ENCODE measurements at places on chromosomes 5 and 9.

DNA sequence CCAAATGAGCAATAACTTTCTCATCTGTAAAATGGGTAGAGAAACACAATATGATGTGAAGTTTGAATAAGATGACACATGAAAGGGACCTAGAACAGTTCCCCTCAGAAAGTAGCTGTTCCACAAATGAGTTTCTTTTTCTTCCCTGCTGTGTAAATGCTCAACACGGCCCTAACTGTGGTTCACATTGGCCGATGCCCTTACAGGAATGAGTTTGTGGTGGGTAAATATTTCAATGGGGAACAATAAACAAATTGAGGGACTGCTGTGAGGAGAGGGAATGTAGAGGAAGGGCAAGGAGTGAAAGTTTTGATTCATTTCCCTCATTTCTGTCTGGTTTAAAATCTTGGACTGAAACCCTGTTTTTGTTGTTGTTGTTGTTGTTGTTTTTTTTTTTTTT lies 12.8 kb downstream of the C6 start:
- no peak for DNase-seq

- no peak for DNase-seq
Measured at GRCh38 chr5:160254706-160255105, 25.4 kb downstream of the FABP6 start.

DNA sequence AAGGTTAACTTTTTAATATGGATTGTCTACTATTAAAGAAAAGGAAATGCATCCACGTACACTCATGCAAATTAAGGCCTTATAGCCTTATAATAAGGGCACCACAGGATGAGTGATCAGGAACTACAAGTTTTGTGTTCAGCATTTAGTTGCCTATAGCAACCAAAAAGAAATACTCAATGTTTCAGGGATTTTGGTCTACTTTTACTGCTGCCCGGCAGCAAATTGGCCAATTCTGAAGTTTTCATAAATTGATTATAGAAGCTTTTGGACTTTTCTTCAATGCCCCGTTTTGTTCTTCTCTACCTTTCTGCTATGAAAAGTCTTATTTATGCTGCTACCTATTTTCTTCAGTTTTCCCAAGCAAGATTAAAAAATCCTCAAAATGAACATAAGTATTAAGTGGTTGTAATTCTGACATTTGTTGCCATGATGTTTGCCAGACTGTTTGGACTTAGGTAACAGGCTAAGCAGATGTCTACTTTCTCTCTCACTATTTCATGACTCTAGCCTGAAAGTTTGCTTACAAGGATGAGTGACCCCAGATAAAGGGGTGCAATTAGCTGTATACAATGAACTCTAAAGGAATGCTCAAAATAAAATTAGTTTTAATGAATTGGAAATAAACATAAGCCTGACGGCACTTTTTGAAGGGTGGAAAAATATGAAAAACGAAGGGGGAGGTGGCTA lies 391.5 kb upstream of the DAB2 start:
- DNase-seq = no peak

DNA sequence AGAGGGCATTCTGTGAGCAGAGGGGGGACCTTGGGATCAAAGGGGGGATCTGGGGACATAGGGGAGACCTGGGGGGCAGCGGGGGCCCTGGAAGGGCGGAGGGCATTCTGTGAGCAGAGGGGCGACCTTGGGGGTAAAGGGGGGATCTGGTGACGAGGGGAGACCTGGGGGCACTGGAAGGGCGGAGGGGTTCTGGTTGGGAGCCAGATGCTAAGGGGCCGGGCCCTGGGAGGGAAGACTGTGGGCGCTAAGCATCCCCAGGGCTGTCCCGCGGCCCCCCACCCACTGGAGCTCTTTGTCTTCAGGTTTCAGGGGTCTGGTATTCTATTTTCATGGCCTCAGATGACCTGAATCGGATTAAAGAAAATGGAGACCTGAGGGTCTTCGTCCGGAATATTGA lies 748 bp downstream of the LCN9 start:
- no peak for DNase-seq

DNA sequence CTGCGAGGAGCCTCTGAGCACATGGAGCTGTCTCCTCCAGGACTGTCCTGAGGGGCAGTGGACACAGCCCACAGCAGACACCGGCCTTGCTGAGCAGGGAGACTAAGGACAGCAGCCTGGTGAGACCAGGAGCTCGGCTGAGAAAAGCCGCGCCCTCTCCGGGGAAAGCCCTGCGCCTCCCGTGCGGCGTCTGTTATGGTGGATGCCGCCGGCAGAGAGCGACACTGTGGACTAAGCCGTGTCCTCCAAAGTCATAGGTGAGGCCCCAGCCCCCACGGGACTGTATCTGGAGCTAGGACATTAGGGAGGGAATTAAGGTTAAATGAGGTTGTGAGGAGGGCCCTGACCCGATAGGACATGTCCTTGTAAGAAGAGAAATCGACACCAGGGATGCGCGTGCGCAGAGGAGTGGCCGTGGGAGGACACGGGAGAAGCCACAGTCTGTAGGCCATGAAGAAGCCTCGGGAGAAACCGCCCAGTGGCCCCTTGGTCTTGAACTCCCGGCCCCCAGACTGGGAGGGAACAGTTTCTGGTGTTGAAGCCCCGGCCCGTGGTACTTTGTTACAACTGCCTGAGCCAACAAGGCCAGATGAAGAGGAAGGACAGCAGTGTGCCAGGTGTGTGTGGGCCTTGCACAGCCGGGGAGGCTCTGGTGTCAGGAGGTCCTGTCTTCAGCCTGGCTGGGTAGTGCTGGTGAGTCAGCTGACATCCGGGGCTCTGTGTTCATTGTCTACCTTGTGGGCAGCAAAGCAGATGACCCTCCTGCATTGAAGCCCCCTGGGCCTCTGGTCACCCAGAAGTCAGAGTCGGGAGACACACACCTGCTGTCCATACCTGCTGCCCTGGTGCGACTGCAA lies 22.1 kb downstream of the MRPL36 start:
- no peak for DNase-seq

DNA sequence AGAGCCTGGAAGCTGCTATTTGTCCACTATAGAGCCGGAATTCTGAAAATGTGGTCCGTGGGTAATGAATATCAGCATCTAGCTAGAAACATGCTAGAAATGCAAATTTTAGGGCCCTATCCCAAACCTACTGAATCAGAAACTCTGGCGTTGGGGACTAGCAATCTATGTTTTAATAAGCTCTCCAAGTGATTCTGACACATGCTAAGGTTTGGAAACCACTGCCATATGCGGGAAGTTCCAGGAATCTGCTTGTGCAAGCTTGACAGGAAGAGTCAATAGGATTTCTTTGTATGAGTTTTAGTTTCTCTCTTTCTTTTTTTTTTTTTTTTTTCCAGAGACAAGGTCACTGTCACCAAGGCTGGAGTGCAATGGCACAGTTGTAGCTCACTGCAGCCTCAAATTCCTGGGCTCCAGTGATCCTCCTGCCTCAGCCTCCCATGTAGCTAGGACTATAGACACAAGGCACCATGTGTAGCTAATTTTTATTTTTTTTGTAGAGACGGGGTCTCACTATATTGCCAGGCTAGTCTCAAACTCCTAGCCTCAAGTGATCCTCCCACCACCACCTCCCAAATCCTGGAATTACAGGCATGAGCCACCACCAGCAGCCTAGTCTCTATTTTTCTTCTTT lies 26.4 kb upstream of the CARNMT1 start:
- DNase-seq = no peak

- no peak for DNase-seq
Measured at GRCh38 chr5:15074651-15075050, 203.1 kb upstream of the ANKH start.

GRCh38 chr5:168401880-168402279 lies 84.4 kb upstream of the RARS1 start:
- no peak for DNase-seq

DNA sequence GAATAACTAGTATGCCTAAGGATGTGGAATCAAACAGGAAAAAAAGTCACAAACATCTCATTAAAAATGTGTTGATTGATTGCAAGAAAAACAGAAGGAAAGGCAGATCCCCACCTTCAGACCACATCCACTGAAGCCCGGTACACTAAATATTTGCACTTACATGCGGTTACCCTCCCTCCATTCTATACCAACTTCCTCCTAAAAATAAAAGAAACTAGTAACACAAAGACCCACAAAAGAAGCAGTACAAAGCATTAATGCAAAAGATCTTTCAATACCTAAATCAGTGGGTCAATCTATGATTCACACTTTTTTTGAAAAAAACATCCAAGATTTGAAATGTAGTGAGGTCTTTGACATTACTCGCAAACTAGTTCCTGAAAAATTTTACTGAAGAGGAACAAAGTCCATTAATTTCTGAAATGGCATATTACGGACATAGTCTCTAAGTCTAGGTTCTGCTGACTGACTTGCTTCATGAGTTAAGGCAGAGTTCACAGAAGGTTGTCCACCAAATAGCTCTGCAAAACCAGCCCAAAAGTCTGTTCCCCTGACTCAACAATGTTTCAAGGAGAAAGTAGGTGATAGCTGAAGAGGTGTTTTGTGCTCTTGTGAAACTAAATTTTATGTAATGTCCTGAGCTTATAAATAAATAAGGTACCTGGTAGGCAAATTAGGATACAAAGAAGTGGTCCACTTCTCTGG lies 100.7 kb downstream of the PAM start:
- DNase-seq = no peak

All from GM12892 (cell line).